Omental fat pad (tissue), 4 donors: ENCODE measurements at places on chromosomes 2 and 18. TPM values are rescaled to one million over a fixed set of nuclear protein-coding genes. Genes with fewer than 3 reads are reported as not detected.

- DNase-seq: peak; percentile 52
Observed at GRCh38 chr2:41966431-41966893, 81.4 kb upstream of the PKDCC start.

GRCh38 chr2:210198326-210198725 is 26.9 kb downstream of the ACADL start:
- no peak for DNase-seq

DNA sequence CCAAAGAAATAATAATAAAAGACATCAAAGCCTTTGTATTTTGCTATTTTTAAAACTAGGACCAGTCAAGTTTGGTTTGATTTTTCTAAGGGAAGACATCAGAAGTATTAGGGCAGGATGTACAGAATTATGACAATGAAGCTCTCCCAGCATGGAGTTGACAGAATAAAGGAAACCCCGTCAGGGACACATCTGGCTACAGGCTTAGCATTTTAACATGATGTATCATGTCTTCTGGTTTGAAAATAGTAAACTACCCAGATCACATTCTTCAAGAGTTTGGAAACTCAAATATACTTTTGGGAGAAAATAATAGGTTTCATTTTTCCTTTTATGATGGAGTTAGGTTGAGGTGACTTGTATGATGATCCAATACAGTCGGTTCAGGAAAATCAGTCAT is 552.0 kb upstream of the CDH2 start:
- no peak for DNase-seq

DNA sequence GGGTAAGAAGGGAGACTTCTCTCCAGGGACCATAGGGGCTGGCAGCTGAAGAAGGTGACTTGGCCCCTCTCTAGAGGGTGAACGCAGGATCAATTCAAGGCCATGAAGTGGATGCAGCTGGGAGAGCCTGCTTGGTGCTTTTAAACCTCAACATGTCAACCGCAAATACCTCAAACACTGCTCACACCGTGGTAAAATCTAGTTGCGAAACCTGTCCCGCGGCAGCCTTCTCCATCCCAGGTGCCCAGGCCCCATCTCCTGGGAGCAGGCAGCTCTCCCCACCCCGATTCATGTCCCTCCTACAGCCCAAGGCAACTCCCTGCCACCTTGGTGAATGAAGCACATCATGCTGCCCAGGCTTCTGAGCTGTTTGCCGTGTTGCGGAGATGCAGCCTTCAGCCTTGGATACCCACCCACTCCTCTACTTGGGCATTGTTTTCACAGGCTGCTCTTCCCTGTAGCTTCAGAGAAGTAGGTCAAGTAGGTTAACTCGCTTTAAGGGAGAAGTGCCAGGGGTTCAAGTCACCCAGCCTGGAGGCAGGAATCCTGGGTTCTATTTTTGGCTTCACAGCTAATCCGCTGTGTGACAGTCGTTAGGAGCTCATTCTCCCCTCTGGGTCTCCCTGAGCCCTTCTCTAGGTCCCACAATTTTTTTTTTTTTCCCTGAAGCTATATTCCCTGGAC is 6.2 kb upstream of the EFR3B start:
- DNase-seq: no peak

- DNase-seq: no peak
Observed at GRCh38 chr18:23964282-23965238, 50.0 kb upstream of the TTC39C start.

DNA sequence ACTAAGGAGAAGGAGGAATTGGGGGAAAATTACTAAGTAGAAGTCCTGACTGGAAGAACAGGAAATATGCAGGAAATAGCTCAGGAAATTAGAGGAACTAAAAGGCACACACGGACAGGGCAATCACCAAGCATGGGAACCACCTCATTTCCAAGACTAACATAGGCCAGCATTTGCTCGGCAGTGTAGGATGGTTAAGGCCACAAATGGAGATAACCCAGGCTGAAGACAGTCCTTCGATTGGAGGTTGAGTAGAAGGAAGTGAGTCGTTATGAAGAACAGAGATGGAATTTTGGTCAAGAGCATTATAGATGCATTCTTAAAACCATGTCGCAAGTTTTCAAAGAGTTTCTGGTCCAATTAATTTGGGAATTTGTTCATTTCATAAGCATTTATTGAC is 401.4 kb downstream of the ALK start:
- DNase-seq: no peak

GRCh38 chr18:21242141-21242779 is at the start of gene GREB1L:
Gene GREB1L, plus strand, starts transcription at chr18:21242232. Its CDS starts 141,287 bp downstream, at chr18:21383519.
- DNase-seq: no peak

GRCh38 chr2:64836566-64836965 is 152.6 kb upstream of the SLC1A4 start:
- DNase-seq: no peak

DNA sequence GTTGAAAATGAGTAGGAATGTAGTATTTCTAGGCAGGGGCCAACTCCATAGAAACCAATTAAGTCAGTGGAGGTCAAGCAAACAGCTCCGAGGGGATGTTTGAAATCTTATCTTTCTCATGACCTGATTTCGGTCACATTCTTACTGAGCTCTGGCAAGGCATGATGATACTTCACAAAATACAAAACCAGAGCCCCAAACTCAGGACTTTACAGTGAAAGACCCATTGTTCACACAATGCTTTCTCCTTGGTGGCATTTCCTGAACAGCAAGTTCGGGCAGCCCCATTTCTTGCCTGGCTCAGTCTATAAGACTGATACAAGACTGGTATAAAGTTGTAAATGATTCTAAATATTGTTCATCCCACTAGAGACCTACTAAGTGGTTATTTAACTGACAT is 53.3 kb downstream of the LAMA1 start:
- no peak for DNase-seq

DNA sequence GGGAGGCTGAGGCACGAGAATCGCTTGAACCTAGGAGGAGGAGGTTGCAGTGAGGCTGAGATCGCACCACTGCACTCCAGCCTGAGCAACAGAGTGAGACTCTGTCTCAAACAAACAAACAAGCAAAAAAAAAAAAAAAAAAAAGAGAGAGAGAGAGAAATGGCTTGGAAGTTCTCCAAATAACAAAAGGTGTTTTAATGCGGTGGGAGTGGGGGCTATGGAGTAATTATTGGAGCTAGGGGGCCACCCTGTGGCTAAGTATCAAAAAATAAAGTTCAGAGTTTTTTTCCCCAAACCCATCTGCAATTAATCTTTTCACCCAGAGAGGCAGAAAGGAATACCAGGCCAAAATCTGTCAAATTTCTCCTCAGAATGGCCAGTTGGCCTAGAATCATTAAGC is 23.0 kb upstream of the CEP68 start:
- no peak for DNase-seq

DNA sequence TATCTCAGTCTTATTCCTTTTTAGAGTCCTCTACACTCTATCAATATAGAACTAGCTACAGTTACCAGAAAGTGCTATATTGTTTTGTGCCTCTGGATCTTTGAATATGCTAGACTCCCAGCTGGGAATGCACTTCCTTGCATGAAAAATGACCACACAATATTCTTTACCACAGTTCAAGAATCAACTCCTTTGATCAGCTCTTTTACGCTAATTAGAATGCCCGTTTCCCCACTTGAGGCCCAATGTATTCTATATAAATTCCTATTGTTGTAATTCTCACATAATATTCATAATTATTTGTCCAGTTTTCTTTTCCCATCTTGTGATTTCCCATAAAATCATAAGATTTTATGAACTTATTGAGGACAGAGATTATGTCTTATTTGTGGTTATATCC is 142.2 kb downstream of the UBE2E3 start:
- no peak for DNase-seq

DNA sequence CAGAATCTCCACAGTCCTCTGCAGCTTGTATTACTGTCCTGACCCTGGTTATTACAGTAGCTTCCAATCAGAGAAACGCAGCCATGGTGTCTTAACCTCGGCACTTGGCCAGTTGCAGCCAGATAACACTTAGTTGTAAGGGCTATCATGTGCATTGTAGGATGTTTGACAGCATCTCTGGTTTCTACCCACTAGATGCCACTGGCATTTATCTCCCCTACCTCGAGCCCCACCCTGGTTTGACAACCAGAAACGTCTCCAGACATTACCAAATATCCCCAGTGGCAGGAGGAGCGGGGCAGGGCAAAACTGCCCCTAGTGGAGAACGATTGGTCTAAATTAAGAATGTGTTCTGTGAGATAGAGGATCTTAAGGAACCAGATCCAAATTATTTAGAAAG is 13.1 kb downstream of the DSG2 start:
- DNase-seq: no peak

DNA sequence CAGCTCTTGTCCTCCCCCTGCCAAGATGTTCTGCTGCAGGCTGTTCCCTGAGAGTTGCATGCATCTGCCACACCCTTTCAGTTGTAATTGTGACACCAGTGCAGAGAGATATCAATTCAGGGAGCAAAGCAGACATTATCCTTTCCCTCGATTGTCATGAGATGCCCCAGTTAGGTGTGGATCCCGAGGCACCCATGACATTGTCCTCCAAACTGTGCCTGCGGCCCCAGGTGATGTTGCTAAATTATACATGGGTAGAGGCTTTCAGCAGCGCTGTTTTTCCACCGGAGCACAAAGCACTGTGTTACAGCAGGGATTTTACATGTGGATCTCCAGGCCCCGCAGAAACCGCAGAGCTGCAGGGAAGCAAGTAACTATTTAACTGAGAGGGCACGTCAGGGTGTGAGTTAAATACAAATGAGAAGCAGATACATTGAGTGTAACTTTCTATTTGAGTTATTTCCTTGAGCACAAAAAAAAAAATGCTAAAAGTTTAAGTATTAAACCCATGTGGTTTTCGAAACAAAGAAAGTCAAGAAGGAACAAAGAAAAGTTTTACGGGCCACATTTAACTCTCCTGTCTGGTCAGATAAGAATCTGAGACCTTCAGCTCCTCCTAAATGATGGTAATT is 90.3 kb upstream of the BCL2L11 start:
- no peak for DNase-seq

- DNase-seq: no peak
Observed at GRCh38 chr18:39724652-39725051, 2159.1 kb upstream of the CELF4 start.

GRCh38 chr2:226979004-226979403 is 143.2 kb downstream of the RHBDD1 start:
- DNase-seq: no peak

GRCh38 chr2:189138800-189139199 is 40.8 kb downstream of the COL5A2 start:
- no peak for DNase-seq

DNA sequence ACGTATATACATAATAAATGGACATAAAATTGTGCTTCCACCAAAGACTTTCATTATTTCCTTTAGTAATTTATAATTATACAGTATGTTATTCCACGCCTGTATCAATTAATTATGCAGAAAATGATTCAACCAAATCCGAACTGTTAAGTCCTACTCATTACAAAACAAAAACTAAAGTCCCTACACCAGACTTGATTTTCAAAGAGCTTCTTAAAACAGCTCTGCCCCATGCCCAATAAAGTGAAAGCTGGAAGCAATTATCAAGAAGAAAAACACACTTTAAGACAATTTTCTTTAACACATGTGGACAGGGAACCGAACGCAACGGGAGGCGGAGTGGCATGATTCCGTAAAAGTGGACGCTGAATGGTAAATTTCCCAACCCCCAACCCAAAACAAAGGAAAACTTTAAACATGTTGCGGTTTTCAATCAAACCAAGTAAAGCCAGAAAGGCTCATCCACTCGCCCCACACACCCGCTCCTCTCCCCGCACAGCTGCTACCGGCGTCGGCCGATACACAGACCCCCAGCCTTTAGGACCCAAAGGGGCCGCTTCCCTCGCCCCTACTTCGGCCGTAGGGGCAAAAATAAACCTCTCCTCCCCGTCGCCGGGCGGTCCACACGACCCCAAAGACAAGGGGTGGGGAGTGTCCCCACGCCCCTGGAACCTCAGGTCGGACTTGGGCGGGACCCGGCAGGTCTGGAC is 705 bp downstream of the YES1 start:
- DNase-seq: no peak

- DNase-seq: no peak
Observed at GRCh38 chr2:45681675-45682074, 30.2 kb downstream of the PRKCE start.

GRCh38 chr2:178844269-178844668 is 37.0 kb upstream of the TTN start:
- no peak for DNase-seq

DNA sequence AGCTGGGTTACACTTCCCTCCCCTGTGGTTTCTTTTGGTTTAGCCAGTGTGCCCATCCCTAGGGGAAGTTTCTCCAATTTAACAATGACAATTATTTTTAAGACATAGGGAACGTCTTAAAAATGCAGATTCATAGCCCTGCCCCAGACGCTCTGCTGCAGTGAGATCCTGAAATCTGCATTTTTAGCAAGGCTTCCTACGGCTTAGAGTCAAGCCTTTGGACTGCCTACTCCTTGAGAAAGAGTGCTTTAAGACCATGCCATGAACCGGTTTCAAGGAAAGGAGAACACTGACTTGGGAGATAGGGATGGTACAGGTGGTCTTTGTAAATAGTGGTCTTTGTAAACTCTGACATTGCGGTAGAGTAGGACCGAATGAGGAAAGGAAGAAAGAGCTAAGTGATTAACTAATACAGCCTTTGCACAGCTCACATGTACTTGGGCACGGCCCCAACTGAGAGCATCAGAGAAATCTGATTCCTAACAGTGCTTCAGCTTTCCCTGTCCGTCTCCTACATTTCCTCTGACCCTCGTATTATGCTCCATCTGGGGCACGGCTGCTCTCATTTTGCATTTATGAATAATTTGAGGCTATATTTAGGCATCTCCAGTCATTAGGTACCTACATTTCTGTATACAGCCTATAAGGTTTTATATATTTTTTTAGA is 217.6 kb upstream of the TANK start:
- no peak for DNase-seq

- no peak for DNase-seq
Observed at GRCh38 chr2:189179570-189179950, at the start of gene COL5A2. Gene COL5A2, minus strand, starts transcription at chr2:189179761. Its CDS starts 157 bp downstream, at chr2:189179604.

- DNase-seq: no peak
Observed at GRCh38 chr2:15734674-15735483, 143.2 kb downstream of the DDX1 start.

- no peak for DNase-seq
Observed at GRCh38 chr2:3467654-3468053, 51.7 kb downstream of the ADI1 start.

DNA sequence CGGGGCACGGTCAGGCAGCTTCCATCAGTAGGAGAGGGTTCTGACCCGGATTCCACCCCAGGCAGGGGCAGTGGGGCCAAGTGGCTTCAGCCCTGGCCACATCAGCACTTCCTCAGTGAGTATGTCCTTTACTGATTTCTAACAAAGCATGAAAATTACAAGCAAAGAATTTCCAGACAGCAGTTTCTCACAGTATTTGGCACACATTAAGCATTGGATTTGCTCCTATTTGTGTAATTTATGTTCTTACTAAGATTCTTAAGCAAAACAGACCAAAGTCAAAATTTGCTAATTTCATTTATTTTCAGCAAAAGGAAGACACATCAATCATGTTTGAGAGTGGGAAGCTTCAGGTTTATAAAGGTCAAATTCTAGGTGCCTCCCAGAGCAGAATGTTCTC is 73.3 kb upstream of the NFATC1 start:
- DNase-seq: no peak

Gene ANKRD23
- total RNA-seq: 1.5 TPM

Gene TEX44
- not detected for total RNA-seq

Gene SOWAHC
- total RNA-seq: 14.9 TPM

Gene TUBB8B
- total RNA-seq: not detected

Gene GALNT1
- 59.7 TPM for total RNA-seq

Gene EIF2AK2
- total RNA-seq: 46.8 TPM

Gene CXCR1
- 26.8 TPM for total RNA-seq

Gene ALK
- total RNA-seq: not detected

Gene SP110
- 61.3 TPM for total RNA-seq

Gene SLC9A4
- not detected for total RNA-seq

Gene IL36A
- total RNA-seq: not detected

Gene DTNA
- 49.4 TPM for total RNA-seq

Gene CDKL4
- not detected for total RNA-seq

Gene HOXD9
- 0.95 TPM for total RNA-seq
